SJSA1 (cell line): ENCODE measurements at places on chromosomes 5 and 9. TPM values are rescaled to one million over a fixed set of nuclear protein-coding genes. Genes with fewer than 3 reads are reported as not detected.

The GPX3 gene
- 10.5 and 12.2 TPM in 2 replicates for total RNA-seq

The ABLIM3 gene
- 24.1 and 32.8 TPM in 2 replicates for total RNA-seq

The DHFR gene
- total RNA-seq, result 145 and 147 TPM in 2 replicates

The CD14 gene
- total RNA-seq, result 7.6 and 10.3 TPM in 2 replicates

The CCDC192 gene
- not detected in 2 replicates for total RNA-seq

The TAF11L5 gene
- total RNA-seq, result not detected in 2 replicates
